ENCODE measurements at places on chromosomes 12 and 14.

GRCh38 chr12:38502415-38502814, 185.8 kb downstream of the ALG10B start:
- DNase-seq = no peak

DNA sequence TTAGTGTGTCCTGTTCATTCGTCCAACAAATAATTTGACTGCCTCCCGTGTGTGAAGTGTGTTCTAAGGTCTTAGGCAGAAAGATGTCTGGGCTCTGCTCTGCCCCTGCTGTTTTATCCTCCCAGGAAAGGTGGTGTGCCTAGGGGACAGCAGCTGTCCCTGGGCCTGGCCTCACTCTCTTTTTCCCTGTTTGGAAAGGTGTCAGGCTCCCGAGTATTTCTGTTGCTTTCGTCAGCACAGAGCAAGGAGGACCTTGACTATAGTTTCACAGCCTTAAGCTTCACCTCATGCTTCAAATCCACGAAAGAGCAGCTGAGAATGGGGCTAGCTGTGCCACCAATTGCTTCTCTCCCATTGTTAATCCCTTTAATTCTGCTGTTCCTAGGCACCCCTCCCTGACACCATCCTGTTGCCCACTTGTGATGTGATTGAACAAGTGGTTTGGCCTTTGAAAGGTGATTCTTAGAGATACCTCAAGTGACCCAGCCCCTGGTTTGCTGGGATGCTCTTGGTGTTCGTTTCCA, 54.2 kb downstream of the TGFB3 start:
- no peak for DNase-seq

DNA sequence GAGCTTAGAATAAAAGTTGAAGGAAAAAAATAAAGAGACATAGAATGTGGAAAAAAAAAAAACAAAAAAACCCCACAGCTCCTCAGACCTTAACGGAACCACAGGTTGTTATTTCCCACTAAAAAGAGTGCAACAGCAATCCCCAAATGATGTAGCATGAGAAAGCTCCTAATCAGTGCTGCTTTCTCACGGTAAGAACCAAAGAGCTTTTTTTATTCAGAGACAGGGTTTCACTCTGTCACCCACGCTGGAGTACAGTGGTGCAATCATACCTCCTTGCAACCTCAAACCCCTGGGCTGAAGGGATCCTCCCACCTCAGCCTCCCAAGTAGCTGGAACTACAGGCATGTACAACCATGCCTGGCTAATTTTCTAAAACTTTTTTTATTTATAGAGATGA, 13.3 kb downstream of the NDUFA12 start:
- DNase-seq = no peak

- DNase-seq = no peak
Observed at GRCh38 chr14:88289996-88290395, 33.1 kb downstream of the KCNK10 start.

- DNase-seq = no peak
Observed at GRCh38 chr12:117109943-117110635, 10.9 kb upstream of the TESC start.

- DNase-seq = no peak
Observed at GRCh38 chr14:104602315-104602932, 2.1 kb downstream of the TMEM179 start.

GRCh38 chr12:93812626-93813025, 135.5 kb downstream of the CRADD start:
- no peak for DNase-seq

- no peak for DNase-seq
Observed at GRCh38 chr14:64467566-64467965, 2.3 kb downstream of the AKAP5 start.

DNA sequence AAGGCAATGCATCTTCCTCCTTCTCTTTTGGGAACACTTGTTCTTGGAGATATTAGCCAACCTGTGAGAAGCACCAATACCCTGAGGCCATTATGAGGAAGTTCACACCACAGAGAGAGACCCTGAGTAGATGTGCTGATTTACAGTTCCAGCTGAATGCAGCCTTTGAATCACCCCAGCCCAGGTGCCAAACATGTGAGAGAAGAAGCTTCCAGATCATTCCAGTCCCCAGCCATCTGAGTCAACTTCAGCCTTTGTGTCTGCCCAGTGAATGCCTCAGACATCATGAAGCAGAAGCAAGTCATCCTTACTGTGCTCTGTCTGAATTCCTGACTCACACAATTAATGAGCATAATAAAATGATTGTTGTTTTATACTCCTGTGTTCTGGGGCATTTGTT, 25.1 kb downstream of the C12orf42 start:
- DNase-seq = no peak

- DNase-seq = no peak
Observed at GRCh38 chr12:57261428-57261865, 10.5 kb upstream of the STAC3 start.

GRCh38 chr12:30269496-30269895, 426.2 kb downstream of the IPO8 start:
- no peak for DNase-seq

GRCh38 chr14:52895000-52895399, 55.9 kb downstream of the FERMT2 start:
- no peak for DNase-seq

- no peak for DNase-seq
Observed at GRCh38 chr12:52137746-52138145, 54.1 kb downstream of the KRT80 start.

GRCh38 chr12:52337054-52337453, 15.9 kb upstream of the KRT83 start:
- no peak for DNase-seq

DNA sequence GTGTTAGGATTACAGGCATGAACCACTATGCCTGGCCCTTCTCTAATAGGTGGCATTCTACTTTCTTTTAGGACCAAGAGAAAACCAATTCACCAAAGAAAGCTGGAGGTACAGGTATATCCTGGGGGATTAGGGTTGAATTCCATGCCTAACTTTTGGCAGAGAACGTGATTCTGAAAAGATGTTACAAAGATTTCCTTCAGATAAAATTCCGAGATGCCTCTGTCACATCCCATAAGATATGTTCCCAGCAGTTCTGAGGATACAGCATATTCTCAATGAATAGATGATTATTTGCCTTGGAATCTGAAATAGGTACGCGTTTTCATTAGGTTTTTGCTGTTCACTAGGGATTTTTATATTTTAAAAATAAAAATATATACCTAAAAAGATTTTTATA, 111.9 kb upstream of the KRAS start:
- DNase-seq = no peak

- DNase-seq = peak; percentile 30
Observed at GRCh38 chr14:23119363-23120327, 590 bp upstream of the CEBPE start.

DNA sequence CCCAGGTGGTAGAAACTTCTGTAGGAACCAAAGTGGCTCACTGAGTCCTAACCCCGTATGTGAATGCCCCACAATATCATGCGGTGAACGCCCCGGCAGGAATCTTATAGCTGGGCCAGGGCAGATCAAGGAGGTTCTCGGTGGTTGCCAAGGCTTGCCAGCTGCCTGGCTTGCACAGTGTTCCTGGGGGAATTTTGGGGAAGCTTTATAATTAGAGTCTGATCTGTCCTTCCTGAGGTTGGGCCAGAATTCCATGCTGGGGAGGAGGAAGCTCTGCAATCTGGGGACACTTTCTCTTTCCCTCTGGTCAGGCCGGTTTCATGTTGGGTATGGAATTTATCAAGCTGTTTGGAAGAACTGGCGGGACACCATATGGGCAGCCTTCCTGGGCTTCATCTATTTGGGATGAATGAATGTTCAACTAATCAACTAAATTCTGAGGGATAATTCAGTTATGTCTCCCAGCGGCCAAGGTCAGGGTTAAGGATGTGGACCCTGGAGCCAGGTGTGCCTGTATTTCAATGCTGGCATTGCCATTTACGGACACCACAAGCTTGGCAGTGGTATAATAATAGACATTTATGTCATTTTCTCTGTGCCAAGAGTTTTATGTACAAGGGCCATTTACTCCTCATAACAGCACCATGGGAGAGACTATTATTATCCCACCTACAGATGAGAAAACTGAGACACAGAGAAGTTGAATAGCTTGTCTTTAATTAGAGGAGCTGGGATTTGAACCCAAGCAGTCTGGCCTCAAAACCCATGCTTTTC, 54.3 kb downstream of the SVOP start:
- no peak for DNase-seq

GRCh38 chr12:130961921-130962451, 8.3 kb downstream of the ADGRD1 start:
- DNase-seq = no peak

DNA sequence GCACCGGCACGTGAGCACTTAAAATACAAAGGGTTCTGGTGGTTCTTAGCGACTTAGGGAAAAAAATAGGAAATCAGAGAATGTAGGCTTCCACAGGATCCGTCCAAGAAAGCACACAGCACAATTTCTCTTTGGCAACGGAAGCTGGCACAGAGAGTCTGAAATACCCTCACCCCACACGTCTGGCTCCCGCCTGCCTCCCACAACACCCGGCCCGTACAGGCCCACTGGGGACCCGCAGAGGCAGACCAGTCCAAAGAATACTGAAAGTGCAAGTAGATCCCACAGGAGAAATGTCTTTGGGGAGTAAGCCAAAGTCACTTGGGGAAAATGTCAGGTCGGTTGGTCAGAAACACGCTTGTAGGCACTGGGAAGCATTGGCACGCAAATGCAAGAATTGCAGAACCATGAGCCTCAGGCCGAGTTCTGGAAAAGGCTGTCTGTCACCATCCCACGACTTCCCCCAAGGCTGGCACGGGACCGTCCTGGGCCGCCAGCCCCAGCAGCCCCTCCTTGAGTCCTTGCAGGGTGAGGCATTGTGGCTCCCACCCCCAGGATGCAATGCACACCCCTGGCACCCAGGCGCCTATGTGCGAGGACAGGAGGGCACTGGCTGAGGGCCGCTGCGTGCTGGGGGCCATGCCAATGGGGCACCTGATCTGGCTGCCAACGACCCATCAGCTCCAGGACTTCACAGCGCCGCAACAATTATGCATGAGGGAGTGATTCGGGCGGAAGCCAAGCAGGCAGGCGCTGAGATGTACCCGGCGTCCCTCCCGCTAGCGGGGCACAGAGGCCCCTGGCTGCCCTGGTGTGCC, 29.7 kb downstream of the CHGA start:
- DNase-seq = no peak

- no peak for DNase-seq
Observed at GRCh38 chr14:85533023-85533860, 3.3 kb downstream of the FLRT2 start.

GRCh38 chr12:98696036-98696646, 51.1 kb downstream of the APAF1 start:
- DNase-seq = no peak

DNA sequence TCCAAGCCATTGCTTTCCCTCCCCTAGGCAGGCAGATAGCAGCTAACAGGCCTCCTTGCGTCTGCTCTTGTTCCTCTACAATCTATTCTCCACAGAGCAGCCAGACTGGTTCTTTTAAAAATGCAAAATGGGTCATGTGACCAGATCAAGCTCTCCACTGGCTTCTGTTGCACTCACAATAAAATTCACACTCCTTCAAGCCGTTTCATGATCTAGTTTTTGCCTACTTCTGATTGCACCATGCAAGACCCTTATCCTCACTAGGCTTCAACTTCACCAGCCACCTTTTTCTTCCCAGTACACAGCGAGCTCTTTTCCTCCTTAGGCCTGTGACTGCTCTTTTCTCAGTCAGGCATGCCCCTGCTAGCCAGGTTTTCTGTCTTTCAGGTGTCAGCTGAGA, 6.1 kb upstream of the KRAS start:
- no peak for DNase-seq

DNA sequence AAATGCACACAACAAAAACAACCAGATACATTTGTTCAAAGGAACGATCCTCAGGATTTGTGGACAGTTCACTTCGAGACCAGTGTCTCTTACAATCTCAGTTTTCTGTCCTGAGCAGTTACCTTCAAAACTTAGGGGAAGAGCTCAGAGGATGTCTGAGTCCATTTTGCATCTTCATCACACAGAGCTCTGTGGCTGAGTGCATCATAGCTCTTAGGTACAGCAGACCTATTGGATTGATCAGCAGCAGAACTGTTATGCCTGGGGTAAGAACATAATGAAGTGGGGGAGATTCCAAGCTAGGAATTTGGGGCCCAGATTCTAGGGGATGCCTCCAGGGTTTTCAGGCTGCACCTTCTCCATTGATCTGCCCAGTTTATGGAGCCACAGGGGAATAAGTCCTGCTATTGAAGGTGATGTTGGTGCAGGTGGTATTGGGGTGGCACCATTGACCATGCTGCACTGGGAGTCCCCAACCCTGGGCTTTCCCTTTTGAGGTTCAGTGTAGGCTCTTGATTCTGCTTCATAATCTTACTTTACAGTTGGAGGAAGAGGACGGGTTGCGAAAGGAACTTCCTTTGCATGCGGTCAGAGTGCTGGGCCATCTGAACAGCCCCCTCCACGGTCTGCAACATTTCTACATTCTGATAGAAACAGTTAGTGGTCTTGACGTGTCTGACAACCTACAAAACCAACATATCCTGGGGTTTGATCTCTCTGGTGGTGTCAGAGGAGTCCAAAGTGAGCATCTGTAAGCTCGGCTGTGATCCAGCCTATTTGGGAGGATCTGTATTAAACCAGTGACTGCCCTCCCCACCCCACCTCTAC, 112.8 kb downstream of the CHST11 start:
- peak; percentile 32 for DNase-seq

- peak; percentile 74 for DNase-seq
Observed at GRCh38 chr12:52243856-52244614, 11.0 kb downstream of the KRT7 start.

Data from activated effector memory CD4-positive, alpha-beta T cell treated with Interleukin-2 at 50 U/mL for 16 hours (primary cell).